ENCODE measurements at places on chromosomes 7 and 10. TPM values are rescaled to one million over a fixed set of nuclear protein-coding genes. Genes with fewer than 3 reads are reported as not detected.

The SFRP5 gene
- total RNA-seq = 0.80 TPM

DNA sequence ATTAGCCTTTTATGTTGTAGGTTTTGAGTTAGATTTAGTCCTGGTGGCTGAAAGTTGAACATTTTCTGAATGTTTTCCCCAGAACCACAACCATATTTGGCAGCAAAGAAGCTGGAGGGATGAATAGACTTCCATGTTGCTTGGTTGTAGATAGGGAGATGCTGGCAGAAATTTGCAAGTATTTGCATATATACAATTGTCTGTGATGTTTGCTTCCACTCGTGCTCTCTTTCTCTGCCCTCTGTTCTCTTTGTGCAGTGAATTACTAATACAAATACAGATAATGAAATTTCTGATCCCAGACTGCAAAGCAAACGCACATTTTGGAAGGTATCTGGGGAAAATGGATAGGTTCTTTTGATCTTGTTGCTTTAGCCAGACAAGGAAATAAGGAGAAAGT, 96.1 kb downstream of the SNX10 start:
- no peak overlapping the region for H3K27ac ChIP-seq
- H3K27me3 ChIP-seq = peaks cover 70% of the 10 kb centered on the region
- H3K36me3 ChIP-seq = no peaks in the 10 kb centered on the region

The GPR26 gene
- total RNA-seq = not detected

The LRGUK gene
- total RNA-seq = 0.20 TPM

DNA sequence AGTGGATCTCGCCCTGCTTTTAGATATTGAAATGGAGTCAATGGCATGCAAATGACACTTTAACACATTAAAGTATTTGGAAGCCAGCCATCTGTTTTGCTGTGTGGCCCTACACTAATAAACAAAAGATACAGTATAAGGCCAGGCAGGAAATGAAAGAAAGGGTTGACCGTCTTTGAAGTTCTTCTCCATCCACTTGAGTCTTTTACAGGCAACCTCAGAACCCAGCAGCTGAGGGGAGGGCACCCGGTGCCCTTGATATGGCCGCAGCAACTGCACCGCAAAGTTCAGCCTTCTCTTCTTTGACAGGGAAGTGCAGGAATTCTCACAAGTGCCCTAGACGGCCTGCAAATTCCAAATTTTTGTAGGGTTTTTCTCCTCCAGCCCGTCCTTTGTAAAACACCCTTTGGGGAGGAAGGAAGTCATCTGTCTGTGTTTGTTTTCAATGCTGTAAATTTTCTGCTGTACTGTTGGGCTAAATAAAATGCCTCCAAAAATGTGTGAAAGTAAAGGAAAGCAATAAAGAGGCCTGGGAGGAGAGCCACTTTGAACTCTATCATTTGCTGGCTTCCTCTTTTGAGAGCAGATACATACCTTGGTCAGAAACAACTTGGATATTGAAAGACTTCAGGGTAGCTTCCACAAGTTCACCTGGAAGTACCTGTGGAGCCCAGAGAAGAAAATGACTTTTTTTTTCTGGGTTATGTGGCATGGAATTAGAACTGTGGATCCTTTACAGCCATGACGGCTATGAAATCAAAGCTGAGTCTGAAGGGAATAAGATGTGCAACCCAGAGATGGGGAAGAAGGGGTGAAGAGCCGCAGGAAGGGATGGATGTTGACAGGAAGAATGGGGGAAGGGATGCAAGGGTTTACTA, 3.6 kb downstream of the HOXA1 start:
- DNase-seq = no peak
- H3K36me3 ChIP-seq = peaks cover 1% of the 10 kb centered on the region
- no peak overlapping the region for H3K27ac ChIP-seq

DNA sequence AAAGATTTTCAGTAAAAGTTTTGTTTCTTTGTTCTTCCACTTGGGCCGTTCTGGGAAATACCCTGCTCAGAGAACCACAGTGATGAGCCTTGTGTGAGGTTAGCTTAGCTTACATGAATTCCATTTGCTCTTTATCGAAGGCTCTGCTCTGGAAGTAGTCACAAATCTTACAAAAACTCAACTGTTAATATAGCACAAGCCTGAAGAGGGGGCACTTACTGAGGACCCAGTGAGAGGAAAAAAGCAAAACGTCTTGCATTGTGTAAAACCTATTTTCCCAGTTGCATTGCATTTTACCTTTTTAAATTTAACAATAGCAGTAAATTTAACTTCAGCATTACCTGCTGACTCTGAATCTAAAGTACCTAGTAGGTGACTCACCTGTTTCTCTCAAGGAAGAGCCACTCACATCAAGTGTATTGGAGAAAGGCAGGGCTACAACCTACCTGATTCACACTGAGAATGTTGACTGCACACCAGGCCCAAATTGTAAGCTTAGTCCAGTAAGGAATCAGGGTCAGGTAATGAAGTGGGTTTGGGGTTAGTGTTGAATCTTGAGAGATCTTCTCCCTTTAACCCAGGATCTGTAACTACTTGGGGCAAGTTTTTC, 42.3 kb downstream of the PPP1R17 start:
- H3K36me3 ChIP-seq = no peaks in the 10 kb centered on the region
- H3K4me3 ChIP-seq = no peak overlapping the region
- no peaks in the 10 kb centered on the region for H3K27me3 ChIP-seq

The CPA2 gene
- total RNA-seq = not detected

GRCh38 chr10:122044713-122045112, 55.8 kb downstream of the TACC2 start:
- H3K4me1 ChIP-seq = peaks cover 14% of the 10 kb centered on the region
- peak overlapping the region; percentile 88 for H3K27ac ChIP-seq
- H3K4me3 ChIP-seq = peak overlapping the region; percentile 61
- no peaks in the 10 kb centered on the region for H3K36me3 ChIP-seq
- DNase-seq = no peak
- H3K27me3 ChIP-seq = peaks cover 3% of the 10 kb centered on the region

The NKX2-3 gene
- not detected for total RNA-seq

- peaks cover 1% of the 10 kb centered on the region for H3K36me3 ChIP-seq
- no peak for DNase-seq
- H3K27me3 ChIP-seq = no peaks in the 10 kb centered on the region
Measured at GRCh38 chr10:77553966-77554365, 83.6 kb downstream of the KCNMA1 start.

The YWHAG gene
- 205 TPM for total RNA-seq

DNA sequence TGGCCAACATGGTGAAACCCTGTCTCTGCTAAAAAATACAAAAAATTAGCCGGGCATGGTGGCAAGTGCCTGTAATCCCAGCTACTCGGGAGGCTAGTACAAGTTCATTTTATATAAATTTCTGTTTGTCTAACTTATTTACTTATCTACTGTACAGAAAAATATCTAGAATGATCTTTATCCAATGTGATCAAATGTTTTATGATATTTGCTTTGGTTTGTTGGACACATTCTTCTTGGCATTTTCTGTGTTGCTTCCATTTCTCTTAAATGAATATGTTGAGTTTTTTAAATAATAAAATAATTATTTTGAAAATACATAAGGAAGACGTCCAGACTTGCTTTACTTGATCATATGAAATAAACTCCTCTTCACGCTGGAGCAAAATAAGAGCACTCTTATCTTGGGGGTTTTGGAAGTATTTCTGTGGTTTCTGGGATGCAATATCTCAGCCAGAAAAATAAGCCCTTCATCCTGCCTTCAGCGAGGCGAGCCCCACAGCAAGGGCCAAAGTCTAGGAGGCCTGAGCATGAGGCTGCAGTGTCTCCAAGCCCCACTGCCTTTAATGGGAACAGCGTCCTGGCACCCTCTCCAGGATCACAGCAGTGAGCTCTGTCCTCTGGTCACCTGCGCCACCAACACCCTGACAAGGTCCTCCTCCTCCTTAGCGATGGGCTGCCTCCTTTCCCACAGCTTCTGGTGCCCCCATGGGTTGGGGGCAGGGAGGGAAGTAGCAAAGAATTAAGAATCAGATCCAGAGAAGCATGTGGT, 480.2 kb downstream of the KCNMA1 start:
- no peak overlapping the region for H3K4me3 ChIP-seq
- no peaks in the 10 kb centered on the region for H3K36me3 ChIP-seq
- H3K27ac ChIP-seq = peak overlapping the region; percentile 95
- DNase-seq = no peak
- peaks cover 73% of the 10 kb centered on the region for H3K4me1 ChIP-seq
- H3K27me3 ChIP-seq = no peaks in the 10 kb centered on the region

The SNCG gene
- total RNA-seq = 1.5 TPM
